ENCODE measurements at places on chromosomes 16 and 17.

DNA sequence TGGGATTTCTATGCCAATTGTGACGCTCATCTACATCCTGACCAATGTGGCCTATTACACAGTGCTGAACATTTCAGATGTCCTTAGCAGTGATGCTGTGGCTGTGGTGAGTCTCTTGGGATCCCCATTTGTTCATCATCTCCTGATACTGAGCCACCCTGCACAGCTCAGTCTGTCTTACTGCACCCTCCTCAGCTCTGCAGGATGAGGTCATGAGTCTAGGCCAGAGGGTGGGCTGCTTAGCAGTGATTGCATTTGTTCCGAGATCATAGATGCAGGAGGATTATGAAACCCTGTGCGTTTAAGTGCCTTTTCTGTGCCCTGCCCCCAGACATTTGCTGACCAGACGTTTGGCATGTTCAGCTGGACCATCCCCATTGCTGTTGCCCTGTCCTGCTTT lies 19.5 kb downstream of the SLC7A6OS start:
- no peak for DNase-seq

GRCh38 chr16:12511708-12512107 lies 292.0 kb downstream of the CPPED1 start:
- no peak for DNase-seq

DNA sequence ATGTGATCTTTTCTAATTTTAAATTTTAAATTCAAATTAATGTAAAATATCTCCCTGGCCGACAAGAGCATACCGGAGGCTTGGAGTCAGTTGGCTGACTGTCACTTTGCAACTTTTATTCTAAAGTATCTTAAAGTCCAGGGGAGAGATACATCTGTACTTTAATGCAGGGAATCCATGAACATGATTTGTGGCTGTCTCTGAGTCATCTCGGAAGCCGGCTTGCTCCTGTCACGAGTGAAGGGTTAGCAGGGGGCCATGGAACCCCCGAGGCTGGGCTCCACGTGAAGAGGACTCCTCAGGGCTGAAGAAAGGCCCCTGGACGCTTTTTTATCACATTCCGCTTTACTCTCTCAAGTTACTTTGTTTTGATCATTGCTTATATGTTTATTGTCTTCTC lies 13.3 kb downstream of the TVP23A start:
- DNase-seq: no peak

GRCh38 chr17:78738278-78738677 lies 43.8 kb downstream of the CYTH1 start:
- DNase-seq: peak; percentile 49

GRCh38 chr17:38343608-38344419 lies at the start of gene GPR179:
GPR179 (minus strand) TSS chr17:38343956; CDS start chr17:38343789, 167 bp downstream.
- no peak for DNase-seq

- no peak for DNase-seq
These were observed 449.5 kb upstream of the PSMD7 start for GRCh38 chr16:73847090-73847489.

DNA sequence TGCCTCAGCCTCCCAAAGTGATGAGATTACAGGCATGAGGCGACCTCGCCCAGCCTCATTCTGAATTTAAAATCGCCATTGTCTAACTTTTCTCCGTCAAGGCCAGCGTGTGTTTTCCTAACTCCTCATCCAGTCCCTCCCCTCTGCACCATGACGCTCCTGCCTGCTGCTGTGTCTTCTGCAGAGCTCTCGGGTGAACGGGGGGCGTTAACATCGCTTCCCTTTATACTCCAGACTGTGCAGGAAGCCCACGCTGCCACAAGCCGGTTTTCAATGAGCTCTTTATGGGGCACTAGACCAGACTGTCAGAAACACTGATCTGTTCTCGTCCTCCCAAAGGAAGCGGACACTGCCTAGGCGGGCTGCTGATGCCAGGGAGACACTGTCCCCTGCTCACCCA lies 13.2 kb downstream of the AANAT start:
- DNase-seq: no peak

GRCh38 chr16:2174396-2175131 lies 19.0 kb downstream of the TRAF7 start:
- DNase-seq: no peak

DNA sequence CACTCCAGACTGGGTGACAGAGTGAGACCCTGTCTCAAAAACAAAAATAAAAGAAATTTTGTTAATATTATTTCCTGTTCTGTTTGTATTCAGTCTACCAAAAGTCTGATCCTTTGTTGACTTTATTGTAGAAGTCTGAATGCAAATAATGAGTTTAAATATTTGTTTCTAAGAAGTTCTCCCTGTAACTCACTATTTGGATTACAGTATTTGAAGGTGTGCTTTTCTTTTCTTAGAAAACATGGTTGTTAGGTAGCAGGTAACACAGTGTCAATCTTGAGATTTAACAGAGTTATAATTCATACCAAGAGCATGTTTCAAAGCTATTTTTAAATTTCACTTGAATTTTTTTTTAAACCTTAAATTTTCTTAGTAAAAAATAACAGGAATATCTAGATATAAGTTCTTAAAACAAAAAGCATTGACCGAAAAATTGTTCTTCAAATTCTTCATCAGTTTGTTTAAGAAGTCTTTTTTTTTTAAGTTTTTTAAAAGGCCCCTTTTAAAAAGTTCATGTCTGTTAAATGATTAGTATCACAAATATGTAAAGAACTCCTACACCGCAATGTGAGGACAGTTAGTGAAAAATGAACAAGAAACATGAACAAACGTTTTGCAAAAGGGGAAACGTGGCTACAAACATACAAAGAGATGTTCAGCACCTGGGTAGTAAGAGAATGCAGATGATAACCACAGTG lies 35.0 kb downstream of the GAN start:
- no peak for DNase-seq

DNA sequence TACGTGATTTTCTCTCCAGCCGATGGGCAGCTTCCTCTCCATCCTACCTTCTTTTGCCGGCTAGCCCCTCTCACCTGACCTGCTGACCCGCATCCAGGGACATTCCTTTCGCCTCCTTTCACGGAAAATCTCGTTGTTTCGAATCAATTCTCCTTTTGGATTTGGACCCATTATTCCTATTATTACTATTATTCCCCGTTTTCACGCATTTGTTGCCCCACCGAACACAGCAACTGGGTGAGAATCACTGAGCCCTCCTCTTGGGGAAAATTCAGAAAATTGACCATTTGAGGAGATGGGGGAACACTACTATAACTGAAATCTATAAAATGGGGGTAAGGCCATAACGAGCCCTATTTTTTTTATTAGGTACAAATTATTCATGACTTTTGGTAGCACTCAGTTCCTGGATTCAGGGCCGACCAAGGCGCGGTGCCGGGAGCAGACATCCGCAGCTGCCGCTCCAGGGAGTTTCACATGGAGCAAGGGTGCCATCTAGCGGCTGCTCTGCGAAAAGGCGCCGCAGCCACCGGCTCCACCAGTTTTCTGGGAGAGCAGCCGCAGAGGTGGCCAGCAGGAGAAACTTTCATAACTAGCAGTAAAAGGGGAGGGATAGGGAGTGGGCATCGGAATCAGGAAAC lies 3.3 kb upstream of the HOXB8 start:
- DNase-seq: peak; percentile 80

GRCh38 chr16:2511128-2511800 lies 2.5 kb upstream of the ATP6V0C start:
- no peak for DNase-seq

DNA sequence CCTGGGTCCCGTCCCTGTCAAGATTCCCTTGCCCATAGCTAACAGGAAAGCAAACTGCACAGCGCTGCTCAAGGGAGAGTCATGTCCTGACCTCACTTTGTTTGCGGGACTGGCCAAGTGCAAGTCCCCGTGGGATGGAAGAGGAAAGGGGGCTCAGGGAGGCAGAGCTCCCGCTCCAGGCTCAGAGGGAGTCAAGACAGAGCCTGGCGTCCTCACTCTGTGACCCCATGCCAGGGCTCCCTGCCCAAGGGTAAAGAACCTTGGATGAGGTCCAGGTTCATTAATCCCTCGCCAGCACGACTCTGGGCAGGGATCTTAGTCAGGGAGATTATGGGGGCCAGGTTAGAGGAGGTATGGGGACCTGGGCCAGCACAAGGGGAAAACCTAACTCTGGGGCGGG lies 51.5 kb upstream of the CBX4 start:
- no peak for DNase-seq

GRCh38 chr17:73297934-73298861 lies 13.6 kb downstream of the CDC42EP4 start:
- DNase-seq: no peak

Measured in NCI-H510A (cell line).